ENCODE measurements at places on chromosomes 5 and 9.

GRCh38 chr5:74765929-74766328 is 988 bp downstream of the GFM2 start:
- DNase-seq: no peak

DNA sequence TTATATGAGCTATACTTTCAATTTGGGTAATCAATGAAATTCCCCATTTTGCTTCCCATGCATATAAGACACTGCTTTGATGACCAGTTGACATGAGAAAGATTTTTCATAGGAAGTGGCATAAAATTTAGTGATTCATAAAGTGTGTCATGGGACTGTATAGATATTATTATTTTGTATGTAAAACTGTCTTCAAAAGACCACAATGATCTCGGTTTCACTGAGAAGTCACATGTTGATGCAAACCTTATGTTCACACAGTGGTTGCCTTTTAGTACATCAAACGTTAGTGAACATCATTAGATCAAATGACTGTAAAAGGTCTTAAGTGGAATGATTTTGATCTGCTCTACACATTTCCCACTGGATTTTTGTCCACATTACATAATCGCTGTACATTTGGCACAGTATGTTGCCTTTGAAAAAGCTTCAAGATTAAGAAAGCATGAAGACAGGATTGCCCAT is 349.2 kb upstream of the MEF2C start:
- no peak for DNase-seq

DNA sequence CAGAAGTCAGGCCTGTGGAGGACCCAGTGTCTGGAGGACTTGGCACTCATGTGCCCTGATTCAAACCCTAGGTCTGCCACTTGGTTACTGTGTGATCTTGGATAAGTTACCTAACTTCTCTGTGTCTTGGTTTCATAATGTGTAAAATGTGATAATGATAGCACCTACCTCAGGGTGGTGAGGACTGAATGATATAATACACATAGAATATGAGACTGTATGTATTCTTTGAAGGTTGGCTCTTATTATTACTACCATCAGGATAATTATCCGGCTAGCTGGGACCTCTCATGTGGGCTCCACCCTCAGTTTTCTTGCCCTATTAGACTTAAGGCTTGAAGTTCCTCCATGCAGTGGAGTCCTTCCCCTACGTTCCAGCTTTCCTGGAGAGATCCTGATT is 172.2 kb downstream of the COL23A1 start:
- no peak for DNase-seq

DNA sequence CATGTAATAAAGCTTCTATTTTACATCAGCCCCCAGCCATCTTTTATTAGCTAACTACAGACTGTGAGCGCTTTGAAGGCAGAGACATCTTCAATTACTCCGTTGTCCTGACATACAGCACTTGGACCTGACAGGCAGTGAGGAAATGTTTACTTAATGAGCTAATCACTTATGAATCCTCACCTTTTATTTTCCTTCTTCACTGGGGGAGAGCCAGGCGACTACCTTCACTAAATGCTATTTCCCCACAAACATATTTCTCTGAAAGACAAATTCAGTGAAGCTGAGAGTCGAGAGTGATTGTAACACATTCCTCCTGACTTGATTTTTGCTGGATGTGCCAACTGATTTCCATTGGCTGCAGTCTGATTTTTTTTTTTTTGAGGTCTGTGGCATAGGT is 192.1 kb upstream of the CLINT1 start:
- no peak for DNase-seq

GRCh38 chr5:90534922-90535321 is 5.5 kb upstream of the LYSMD3 start:
- DNase-seq: no peak

DNA sequence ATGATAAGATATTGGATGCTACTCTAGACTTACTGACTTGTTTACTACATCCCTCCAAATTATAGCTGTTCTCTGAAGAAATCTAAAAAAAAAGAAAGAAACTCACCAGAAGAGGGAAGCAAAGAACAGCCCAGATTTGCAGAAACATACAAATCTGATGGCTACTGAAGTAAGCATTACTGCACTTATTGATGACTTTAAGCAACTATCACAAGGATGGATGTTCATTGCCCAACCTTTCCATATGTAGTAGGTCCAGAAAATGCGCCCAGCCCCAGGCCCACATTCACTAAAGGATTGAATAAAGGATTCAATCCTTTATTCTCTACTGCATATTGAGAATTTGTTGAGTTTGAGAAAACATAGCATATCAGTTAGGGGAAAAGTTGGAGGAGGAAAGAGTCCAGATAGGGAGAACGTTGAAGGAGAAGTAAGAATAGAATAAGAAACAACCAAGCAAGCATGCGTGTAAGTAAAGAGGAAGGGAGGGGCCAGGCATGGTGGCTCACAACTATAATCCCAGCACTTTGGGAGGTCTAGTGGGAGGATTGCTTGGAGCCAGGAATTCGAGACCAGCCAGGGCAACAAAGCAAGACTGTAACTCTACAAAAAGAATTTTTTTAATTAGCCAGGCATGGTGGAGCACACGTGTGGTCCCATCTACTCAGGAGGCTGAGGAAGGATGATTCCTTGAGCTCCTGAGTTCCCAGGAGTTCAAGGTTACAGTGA is 33.8 kb upstream of the DTWD2 start:
- peak; percentile 14 for DNase-seq

DNA sequence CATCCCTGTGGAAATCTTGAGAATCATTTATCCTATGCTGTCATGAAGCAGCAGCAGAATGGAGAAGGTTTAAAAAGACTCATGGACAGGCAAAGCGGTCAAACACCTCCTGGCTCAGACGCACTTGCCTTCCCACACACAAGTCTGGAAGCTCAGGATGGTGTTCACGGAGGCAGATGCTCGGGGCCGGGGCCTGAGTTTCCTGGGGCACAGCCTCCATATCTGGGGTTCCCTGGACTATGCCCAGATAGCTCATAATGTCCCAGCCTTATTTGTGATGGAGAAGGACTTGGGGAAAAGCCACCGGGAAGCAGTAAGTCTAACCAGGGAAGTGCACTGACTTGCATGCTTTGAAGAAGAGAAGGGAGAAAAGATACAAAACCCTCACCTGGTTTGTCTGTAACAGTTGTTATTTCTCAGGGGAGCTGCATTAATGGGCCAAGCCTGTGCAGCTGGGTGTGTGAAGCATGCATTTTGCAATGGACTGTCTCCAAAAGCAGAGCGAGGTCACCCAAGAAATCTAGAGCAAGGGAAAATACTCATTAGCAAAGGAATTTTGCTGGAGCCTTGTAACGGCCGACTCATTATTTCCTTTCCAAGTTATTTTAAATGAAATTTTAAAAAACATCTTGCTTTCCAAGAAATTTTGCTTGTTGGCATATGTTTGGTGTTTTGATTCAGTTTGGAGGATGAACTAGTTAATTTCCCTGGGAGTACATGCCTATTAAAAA is 3.4 kb downstream of the S1PR3 start:
- DNase-seq: no peak

Measured in non-pigmented ciliary epithelial cell (primary cell).